ENCODE measurements at places on chromosomes 3 and 15.
A peak's percentile ranks its signal among the peaks of the same experiment; 100 is the strongest.

- DNase-seq: peak; percentile 82
Measured at GRCh38 chr3:9862391-9863057, 17.5 kb downstream of the CIDEC start.

DNA sequence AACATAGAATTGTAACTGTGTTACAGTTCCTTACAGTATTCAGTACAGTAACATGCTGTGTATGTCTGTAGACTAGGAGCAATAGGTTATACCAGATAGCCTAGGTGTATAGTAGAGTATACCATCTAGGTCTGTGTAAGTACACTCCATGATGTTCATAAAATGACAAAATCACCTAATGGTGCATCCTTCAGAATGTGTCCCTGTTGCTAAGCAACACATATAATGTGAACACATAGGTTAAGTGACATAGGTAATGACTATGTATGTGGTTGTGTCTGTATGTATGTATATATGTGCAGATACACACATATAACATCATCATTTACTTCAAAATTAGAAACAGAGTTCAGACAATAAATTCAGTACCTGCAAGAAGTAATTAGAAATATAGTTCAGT, 146.8 kb upstream of the GAP43 start:
- no peak for DNase-seq

DNA sequence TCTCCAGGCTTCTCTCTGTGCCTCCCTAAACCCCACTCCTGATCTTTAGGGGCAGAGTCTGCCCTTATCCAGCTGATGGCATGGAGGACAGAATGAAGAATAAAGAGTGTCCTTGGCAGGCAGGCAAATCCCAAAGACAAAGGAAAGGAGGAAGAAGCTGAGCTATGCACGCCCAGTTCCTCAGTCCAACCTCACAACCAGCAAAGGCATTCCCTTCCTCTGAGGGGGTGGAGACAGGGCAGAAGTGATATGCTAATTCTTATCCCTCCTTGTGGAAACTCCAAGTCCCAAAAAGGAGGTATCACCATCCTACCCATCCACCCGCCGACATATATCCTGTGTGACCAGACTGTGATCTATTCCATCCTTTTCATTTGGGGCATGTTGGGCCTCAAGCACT, 10.5 kb upstream of the CCDC54 start:
- no peak for DNase-seq

- no peak for DNase-seq
Measured at GRCh38 chr15:52101542-52102323, 10.8 kb downstream of the BCL2L10 start.

Data from ecto neural progenitor cell (in vitro differentiated cells).